Dorsolateral prefrontal cortex (tissue), 122 donors: ENCODE measurements at places on chromosomes 16 and 17. TPM values are rescaled to one million over a fixed set of nuclear protein-coding genes. Genes with fewer than 3 reads are reported as not detected.

- no peak for DNase-seq
Observed at GRCh38 chr17:62062944-62063343, 2.1 kb downstream of the MED13 start.

APOBR gene
- 0.83 TPM for total RNA-seq

TOM1L2 gene
- 208 TPM for total RNA-seq

DNA sequence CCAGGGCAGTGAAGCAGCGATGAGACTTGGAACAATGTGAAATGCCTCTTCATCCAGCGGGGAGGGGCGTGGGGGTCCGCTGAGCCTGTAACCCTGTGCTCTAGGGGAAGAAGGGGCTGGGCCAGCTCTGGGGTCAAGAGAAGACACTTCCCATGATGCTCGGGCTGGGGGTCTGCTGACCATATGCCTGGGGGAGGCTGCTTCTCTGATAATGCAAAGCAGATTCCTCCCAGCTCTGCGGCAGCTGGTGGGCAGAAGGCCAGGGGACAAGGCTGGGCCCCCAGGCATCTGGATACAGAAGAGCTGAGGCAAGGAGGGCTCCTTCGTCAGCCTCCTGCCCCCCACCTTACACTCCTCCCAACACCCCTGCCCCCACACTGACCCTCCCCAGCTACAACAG, 24.7 kb downstream of the NGFR start:
- DNase-seq = no peak

- no peak for DNase-seq
Observed at GRCh38 chr16:4160658-4161430, 44.6 kb upstream of the ADCY9 start.

TMEM219 gene
- 93.0 TPM for total RNA-seq

GRCh38 chr17:43396491-43397060, 2.2 kb upstream of the ARL4D start:
- no peak for DNase-seq

- no peak for DNase-seq
Observed at GRCh38 chr16:81179219-81179618, 59.3 kb upstream of the BCO1 start.

DNA sequence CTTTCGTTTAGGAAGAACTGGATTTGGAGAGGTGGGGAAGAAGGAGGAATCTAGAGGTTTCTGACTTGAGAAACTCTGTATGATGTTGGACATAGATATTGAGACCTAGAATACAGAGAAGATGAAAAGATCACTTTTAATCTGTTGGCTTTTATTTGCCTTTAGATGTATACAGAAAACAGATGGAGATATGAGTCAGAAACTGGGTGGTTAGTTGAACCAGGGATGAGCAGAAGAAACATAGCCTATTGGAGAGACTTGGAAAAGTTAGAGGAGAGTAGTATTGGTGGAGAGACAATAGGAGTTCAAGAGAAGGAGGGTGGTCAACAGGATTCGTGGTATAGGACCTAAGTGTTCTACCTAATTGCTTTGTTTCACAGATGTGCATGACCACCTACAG, 5.1 kb downstream of the PHAF1 start:
- no peak for DNase-seq
